Cerebellum (tissue), 4 donors: ENCODE measurements at places on chromosomes 3 and 15. TPM values are rescaled to one million over a fixed set of nuclear protein-coding genes. Genes with fewer than 3 reads are reported as not detected.

The INSYN1 gene
- total RNA-seq: 22.9 TPM

The MAP1A gene
- total RNA-seq: 31.5 TPM

The FBN1 gene
- 38.6 TPM for total RNA-seq

The C3orf80 gene
- 2.0 TPM for total RNA-seq
